ENCODE measurements at places on chromosomes 1 and 21.

DNA sequence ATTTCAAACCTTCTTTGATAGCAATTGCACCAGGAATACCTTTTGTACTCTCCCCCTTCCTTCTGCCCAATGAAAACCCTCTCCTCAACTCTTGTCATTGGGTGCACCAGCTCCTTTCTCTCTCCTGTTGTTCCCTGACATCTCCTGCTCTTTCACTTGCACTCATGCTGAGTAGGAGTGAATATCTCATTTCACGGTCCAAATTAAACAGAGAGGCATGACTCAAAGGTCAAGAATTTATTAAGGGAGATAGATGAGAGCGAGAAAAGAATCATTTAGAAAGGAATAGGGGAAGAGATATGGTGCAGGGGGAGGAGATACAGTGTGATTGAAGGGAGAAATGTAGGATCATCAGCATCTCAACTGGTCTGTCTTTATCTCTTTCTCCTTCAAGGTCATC is 22.1 kb downstream of the AIM2 start:
- no peak for DNase-seq

DNA sequence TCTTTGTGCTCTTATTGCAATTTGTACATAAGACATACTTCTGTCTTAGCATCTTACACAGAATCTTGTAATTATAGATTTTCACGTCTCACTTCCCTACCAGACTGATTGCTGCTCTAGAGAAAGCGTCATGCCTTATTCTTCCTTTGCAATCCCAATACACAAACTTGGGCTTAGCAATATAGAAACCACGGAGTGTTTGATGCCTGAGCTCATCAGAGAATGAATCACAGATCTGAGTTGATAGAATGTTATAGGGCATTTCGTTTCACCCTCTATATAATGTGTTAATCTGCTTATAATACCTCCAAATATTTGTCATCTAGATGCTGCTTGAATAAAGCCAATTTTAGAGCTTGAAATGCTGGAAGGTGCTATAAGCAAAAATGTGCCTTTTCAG is 6.6 kb downstream of the FMO1 start:
- DNase-seq: no peak

DNA sequence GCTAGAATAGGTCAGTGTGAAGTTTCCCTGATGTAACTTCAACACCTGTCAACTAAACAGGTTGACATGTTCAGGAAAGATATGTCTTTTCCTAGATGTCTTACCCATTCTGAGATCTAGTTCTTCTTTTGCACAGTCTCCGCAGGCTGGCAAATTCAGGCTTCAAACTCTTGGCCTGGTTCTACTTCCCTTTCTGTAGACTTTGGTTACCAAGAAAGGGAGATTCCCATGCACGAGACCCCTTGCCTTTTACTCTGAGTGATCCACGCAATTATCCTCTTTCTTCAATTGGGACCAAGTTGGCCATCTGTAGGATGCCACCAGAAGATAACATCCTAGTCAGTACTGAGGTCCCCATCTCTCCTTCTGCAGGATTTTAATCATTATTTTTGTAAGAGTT is 2.0 kb downstream of the CFAP45 start:
- no peak for DNase-seq

DNA sequence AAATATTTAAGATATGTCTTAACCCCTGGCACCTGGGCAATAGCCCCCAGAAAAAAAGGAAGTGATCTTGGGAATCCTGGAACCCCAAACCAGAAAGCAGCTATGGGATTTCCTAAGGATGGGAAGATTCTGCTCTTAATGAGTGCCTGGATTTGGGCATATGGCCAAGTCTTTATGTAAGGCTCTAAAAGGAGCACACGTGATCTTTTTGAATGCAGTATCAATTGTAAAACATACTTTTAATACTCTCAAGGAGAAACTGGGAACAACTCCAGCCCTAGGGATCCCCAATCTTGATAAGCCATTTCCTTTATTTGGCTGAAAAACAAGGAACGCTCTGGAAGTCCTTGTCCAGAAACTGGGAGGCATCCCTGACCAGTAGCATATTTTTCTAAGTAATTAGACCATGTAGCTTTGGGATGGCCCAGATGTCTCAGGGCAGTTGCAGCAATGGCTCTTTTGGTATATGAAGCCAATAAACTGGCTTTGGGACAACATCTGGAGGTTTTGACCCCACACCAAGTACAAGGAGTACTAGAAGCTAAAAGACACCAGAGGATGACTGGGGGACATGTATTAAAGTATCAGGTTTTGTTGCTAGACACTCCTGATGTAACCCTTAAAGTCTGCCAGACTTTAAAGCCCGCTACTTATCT is 80.9 kb upstream of the KIAA0040 start:
- DNase-seq: no peak

GRCh38 chr1:61604261-61604660 is 120.7 kb downstream of the TM2D1 start:
- no peak for DNase-seq

Measured in stimulated activated CD4-positive, alpha-beta T cell treated with anti-CD3 and anti-CD28 coated beads, Interleukin-15, amount 100 ng/mL, for 1 hour (primary cell).